Caki2 (cell line): ENCODE measurements at places on chromosomes 11 and 22. TPM values are rescaled to one million over a fixed set of nuclear protein-coding genes. Genes with fewer than 3 reads are reported as not detected.

DNA sequence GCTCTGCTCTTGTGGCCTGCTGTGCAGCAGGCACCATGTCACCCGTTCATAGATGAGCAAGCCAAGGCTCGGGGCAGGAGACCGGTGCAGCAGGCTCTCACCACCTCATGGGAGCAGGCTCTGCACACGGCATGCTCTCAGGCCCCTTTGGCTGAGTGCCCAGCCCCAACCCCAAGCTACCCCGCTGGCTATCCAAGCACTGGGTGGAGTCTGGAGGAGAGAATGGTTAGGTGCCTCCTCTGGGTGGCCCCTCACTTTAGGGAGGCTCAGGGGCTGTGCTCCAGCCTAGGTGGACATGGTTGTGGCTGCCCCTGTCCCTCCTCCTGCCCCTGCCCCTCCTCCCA is 199.9 kb downstream of the IGLL1 start:
- DNase-seq: no peak

DNA sequence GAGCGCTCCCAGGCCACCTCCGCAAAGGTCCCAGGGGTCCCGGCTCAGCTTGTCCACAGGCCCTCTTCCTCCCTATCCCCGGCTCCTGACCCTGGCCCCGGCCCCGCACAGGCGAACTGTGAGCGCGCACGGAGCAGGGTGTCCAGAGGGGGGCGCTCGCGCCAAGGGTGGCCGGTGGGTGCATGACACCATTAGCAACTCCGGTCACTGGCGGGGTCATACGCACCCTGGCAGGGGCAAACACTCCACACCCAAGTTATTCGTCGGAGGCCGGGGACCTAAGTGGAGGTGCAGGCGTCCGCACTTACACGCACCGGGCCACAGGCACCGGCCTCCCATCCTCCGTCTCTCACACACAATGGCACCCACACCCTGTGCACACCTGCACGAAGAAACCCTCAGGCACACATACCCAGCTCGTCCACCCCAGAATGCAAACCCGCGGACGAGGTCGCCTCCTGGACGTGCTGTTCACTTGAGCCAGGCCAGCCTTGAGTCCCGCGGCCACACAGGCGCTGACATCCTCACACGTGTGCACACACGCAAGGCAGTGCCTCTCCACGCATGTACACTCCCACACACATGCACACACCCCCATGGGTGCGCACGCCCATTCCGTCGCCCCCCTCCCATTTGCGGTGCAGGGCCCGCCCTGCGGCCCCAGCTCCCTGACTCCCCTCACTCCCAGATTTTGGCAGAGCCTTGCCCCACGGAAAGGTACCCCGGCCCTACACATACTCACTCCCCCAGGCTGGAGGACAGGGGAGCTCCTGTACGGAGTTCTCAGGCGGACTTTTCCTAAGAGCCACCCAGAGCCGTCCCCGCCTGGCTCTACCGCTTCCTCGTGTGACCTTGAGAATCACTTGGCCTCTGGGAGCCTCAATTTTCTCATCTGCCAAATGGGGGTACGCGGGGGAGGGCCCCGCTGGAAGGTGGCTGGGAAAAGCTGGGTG is at the start of gene RASGRP2:
RASGRP2 (minus strand) TSS at position 552 of the 953 bp plus-strand sequence. CDS start 1,276 bp downstream, outside the sequence.
- DNase-seq: peak; percentile 41

DNA sequence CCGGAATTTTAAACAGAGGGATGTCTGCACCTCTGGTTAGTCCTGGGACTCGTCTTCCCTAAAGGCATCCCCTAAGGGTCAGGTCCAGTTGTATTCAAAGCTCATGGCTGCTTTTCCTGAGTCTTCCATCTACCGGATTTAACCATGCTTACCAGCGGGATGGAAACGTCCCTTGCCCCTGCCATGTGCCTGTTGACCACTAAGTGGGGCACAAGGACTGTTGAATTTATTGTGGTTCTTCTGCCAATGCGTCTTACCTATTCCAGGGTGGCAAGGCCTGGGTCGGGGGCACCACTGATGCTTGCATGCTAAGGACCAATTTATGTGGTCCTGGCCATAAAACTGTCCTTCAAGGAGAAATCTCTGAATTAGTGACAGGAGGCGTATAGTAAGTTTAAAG is 25.6 kb downstream of the ANKRD42 start:
- no peak for DNase-seq

- no peak for DNase-seq
Measured at GRCh38 chr11:117663414-117663813, 133.6 kb downstream of the DSCAML1 start.

DNA sequence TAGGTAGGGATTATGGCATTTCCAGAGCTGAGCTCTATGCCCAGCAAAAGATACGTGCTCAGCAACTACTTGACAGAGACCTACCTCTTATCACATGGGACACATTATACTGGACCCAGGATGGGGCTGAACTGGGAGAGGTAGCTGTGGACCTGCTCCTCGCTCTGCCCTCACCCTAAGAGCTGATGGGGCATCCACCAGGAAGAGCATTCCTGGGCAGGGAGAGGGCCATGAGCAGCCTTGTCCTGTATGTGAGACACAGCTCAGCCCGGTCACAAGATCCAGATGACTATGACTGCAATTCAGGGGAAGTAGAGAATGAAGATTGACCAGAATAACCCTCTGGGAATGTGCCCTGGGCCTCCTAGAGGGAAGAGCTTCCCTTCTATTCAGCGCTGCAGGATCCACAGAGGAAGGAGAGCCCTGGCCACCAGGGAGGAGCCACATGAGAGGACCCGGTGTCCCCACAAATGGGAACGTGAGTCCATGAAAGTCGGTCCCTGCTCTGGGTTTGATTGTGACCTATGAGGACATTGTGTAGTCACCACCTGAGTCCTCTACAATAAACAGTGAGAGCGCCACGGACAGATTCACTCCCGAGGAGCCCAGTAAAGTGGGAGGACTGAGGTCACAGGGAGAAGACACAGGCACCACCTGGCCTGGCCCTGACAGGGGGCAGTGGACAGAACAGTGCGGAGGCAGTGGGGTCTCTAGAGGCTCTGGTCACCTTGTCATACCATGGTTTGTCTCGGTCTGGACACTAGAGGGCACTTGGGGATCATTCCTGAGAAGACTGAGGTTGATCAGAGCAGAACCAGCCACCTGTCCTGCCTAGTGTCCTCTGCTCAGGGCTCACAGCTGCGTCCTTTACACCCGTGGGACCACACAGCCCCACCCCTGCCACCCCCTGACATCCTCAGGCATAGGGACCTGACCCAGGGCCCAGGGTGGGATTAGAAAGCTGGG is 99.5 kb downstream of the ZNF280B start:
- no peak for DNase-seq

- peak; percentile 67 for DNase-seq
Measured at GRCh38 chr11:44943118-44943517, 7.6 kb downstream of the TP53I11 start.

The DMC1 gene
- total RNA-seq: 2.5 and 19.8 TPM in 2 replicates

The MACROD1 gene
- total RNA-seq: 38.9 and 42.9 TPM in 2 replicates

The SCN4B gene
- 0.38 and 0.68 TPM in 2 replicates for total RNA-seq

The GLB1L3 gene
- total RNA-seq: not detected in 2 replicates

The OTOG gene
- total RNA-seq: not detected in 2 replicates
